Vagina (tissue), 2 donors: ENCODE measurements at places on chromosomes 1 and 21. TPM values are rescaled to one million over a fixed set of nuclear protein-coding genes. Genes with fewer than 3 reads are reported as not detected.

- peak overlapping the region; percentile 78 for H3K27ac ChIP-seq
- no peaks in the 10 kb centered on the region for H3K4me1 ChIP-seq
- no peaks in the 10 kb centered on the region for H3K36me3 ChIP-seq
- H3K4me3 ChIP-seq: peak overlapping the region; percentile 6
- DNase-seq: no peak
Measured at GRCh38 chr1:150881331-150882070, 5.1 kb upstream of the ARNT start.

DNA sequence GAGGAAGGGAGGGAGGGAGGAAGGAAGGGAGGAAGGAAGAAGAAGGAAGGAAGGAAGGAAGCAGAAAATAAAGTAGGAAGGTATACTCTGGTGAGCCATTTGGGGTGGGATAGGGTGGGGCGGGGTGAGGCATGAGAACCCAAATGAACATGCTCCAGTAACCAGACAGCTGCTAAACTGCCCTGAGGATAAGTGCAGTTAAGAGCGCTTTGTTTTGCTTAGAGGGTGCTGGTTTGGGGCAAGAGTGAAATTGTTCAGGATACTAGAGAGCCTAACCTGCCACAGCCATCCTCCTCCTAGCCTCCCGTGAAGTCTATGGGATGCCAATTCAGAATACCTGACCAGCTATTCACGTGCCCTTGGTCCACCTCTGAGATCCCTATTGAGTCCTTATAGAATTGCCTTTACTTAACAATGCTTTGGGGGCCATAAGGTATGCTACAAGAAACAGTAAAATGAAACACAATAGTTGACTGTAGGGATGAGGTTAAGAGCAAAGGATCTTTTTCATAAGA lies 59.0 kb upstream of the ATF3 start:
- no peak overlapping the region for H3K4me3 ChIP-seq

DNA sequence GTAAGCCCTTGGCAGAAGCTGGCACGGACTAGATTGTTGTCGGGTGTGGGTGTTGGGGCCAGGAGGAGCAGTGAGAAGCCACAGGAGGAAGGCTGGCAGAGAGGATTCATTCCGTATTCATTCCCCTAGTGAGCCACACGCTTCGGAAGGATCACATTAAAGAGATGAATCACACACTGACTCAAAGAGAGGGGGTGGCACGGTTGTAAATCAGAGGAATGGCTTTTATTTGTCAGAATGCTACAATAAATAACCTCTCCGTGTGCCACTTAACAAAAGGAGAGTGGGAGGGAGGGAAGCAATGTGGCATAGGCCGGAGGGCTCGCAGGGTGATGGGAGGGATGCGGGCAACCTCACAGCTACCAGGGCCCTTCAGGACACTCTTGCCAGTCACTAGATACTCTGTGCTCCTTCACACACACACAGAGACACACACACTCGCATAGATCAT lies 135.5 kb downstream of the HIVEP3 start:
- no peak overlapping the region for H3K4me3 ChIP-seq
- H3K4me1 ChIP-seq: peaks cover 28% of the 10 kb centered on the region
- no peaks in the 10 kb centered on the region for H3K27me3 ChIP-seq

DNA sequence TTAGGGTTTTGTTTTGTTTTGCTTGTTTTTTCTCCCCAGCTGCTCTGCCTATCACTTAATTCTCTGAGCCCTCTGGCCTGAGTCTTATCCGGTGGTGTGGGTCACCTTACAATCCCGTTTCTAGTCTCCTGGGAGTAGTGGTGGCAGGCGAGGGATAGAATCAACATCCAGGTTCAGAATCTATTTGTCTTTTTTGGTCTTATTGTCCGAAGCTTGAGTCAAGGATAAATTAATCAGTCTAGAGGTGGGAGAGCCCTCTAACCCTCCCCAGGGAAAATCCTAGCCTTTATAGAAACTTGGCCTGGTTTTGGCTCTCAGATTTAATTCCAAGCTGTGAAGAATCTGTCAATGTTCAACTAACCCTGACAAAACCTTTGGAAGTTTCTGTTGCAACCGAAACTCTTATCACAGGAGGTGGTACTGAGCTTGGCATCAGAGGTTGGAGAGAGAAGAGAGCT lies 246.3 kb downstream of the FGGY start:
- DNase-seq: no peak
- no peaks in the 10 kb centered on the region for H3K27me3 ChIP-seq
- no peaks in the 10 kb centered on the region for H3K4me1 ChIP-seq
- no peaks in the 10 kb centered on the region for H3K36me3 ChIP-seq
- no peak overlapping the region for H3K27ac ChIP-seq
- H3K4me3 ChIP-seq: no peak overlapping the region

KIF17 gene
- total RNA-seq: 2.5 TPM

DNA sequence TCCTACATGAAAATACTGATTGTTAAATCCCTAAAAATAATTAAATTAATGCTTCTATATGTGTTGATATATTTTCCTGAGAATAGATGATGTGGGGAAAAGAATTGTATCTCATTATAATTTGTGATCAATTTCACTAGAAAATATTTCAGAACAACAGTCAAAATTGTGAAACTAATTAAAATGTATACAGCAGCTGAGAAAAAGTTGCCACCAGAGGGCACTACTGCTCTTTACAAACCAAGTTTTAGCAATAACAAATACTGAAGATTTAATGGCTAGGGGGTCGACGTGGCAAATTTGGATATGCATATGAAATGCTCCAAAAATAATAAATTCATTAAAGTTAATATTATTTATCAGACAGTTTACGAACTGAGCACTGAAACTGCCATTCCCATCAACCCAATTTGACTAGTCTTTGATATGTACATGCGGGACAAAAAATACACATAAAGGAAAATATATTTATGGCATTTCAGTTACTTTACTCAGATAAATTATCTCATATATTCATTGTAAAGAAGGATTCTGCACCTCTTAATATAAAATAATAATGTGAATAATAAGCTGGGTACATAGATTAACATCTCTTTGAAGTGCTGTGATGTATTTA lies 96.3 kb upstream of the TMPRSS15 start:
- no peak for DNase-seq
- no peaks in the 10 kb centered on the region for H3K4me1 ChIP-seq
- H3K27me3 ChIP-seq: no peaks in the 10 kb centered on the region
- no peak overlapping the region for H3K27ac ChIP-seq

SLFNL1 gene
- total RNA-seq: 1.2 TPM

- H3K27ac ChIP-seq: no peak overlapping the region
- H3K36me3 ChIP-seq: no peaks in the 10 kb centered on the region
- no peak overlapping the region for H3K4me3 ChIP-seq
- no peaks in the 10 kb centered on the region for H3K27me3 ChIP-seq
- DNase-seq: no peak
Measured at GRCh38 chr1:81876901-81877733, 76.4 kb downstream of the ADGRL2 start.

SELL gene
- total RNA-seq: not detected

DNA sequence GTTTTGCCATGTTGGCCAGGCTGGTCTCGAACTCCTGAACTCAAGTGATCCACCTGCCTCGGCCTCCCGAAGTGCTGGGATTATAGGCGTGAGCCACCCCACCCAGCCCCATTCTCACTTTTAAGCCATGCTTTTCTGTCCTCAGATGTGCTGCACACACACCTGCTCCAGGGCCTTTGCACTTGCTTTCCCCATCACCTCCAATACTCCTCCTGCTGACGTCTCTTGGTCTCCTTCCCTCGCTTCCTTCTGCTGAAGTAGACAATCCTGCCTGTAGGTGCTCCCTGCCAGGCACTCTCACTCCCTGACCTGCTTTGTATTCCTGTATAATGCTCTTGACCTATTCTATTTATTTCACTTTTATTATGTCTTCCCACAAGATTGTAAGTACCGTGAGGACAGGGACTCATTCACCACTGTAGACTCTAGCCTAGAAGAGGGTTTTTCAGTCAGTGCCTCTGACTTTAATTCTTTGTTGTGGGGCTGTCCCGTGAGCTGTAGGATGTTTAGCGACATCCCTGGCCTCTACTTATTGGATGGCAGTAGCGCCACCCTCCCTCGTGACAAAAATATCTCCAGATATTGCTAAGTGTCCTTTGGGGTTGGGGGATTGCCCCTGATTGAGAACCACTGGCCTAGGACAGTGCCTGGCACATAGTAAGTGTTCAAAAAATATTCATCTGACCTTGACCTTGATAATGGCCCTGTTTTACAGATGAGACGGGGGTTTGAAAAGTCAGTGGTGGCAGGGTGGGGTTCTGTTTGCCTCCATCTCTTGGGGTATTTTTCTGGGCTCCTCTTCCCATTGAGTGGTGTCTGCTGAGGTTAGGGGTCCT lies 4.6 kb downstream of the TNFRSF1B start:
- no peaks in the 10 kb centered on the region for H3K36me3 ChIP-seq
- DNase-seq: no peak
- peak overlapping the region; percentile 74 for H3K27ac ChIP-seq
- no peak overlapping the region for H3K4me3 ChIP-seq
- peaks cover 75% of the 10 kb centered on the region for H3K4me1 ChIP-seq

GRCh38 chr1:76239470-76239918 lies 164.9 kb downstream of the ST6GALNAC3 start:
- no peak for DNase-seq
- H3K4me3 ChIP-seq: no peak overlapping the region
- no peaks in the 10 kb centered on the region for H3K4me1 ChIP-seq
- H3K36me3 ChIP-seq: no peaks in the 10 kb centered on the region

PPM1J gene
- 7.9 TPM for total RNA-seq

DNA sequence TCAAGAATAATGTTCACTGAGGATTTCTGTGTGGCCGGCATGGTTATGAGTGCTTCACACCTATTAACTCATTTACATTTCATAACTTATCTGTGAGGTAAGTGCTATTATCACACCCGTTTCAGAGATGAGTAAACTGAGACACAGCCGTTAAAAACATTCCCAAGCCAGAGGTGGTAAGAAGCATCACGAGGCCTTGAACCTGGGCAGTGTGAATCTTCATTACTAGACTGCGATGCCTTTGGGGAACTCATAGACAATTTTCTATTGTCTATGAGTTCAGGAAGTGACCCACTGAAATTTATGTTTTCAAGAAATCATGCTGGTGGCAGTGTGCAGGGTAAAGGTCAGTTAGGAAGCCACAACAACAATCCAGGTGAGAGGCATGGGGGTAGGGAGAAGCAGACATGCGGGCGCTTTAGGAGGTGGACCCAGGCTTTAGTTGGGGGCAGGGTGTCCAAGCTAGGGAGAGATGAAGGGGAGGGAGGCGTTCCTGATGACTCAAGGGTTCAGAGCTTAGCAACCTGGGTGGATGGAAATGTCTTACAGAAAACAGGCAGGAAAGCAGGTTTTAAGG lies 14.5 kb downstream of the GNG12 start:
- H3K4me1 ChIP-seq: peaks cover 94% of the 10 kb centered on the region
- no peak overlapping the region for H3K4me3 ChIP-seq
- DNase-seq: no peak
- H3K27ac ChIP-seq: no peak overlapping the region
- no peaks in the 10 kb centered on the region for H3K27me3 ChIP-seq

RNU1-3 gene
- total RNA-seq: 19,908 TPM

ADAMTS5 gene
- total RNA-seq: 20.4 TPM

DNA sequence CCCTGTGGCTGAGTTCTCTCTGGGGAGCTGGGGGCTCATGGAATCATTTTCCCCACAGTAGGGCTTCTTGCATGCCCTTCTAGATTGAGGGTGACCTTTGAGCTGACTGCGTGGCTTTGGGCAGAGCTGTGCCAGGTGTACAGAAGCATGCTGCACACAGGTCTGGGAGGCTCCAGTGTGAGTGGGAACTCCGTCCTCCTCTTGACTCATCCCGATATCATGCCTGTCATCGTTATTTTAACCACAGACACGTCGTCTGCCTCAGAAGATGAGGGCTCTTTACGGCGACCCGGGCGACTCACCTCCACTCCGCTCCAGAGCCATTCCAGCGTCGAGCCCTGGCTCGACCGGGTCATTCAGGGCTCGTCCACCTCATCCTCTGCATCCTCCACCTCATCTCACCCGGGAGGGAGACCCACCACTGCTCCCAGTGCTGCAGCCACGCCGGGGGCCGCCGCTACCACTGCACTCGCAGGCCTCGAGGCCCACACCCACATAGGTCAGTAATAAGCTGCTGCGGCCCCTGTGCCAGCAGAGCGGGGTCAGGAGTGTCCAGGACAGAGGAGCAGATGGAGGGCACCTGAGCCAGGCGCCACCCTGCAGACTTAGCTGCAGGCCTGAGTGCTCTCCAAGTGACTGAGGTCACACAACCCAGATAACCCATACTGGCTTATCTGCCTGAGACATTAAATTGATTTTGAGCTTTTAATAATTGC lies 39.8 kb downstream of the DIP2A start:
- H3K4me3 ChIP-seq: no peak overlapping the region
- peaks cover 35% of the 10 kb centered on the region for H3K36me3 ChIP-seq
- no peak for DNase-seq
- no peaks in the 10 kb centered on the region for H3K27me3 ChIP-seq
- no peak overlapping the region for H3K27ac ChIP-seq
- H3K4me1 ChIP-seq: peaks cover 8% of the 10 kb centered on the region

KRTAP10-11 gene
- not detected for total RNA-seq

IER5 gene
- 13.0 TPM for total RNA-seq

DNA sequence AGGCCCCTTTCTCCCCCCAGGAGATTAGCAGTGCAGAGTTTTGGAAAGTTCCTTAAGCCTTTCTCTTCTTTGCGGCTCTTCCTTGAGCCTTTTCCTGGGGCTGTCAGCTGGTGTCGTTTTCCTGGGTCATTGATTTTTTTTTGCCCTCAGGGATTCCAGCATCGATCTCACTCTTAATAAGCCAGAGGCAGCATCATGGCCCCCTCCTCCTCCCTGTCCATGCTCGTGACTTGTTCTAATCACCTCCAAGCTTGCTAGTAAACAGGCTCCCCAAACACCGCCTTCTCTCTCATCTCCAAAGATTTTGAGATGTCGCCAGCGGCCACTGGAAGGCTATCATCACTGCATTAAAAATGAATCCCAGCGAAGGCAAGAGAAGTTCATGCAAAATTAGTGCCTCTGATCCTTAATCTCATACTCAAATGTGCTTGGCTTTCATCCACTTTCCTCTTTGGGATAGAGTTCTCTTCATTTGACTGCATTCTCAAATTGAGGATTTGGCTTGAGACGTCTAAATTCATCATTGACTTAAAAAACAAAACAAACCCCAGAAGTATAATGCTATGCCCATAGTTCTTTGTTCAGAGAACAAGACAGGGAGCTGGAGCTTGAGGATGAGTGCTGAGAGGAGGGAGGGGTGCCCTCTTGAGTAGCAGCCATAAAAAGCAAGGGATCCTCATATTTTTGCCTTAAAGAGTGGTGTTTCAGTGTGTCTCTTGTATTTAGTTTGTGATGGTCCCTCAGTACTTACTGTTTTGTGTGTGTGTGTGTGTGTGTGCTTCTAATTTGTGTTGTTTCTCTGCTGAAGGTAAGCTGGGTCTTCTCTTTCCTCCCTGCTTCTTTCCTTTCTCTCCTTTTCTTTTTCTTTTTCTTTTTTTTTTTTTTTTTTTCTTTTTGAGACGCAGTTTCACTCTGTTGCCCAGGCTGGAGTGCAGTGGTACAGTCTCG lies 3.2 kb downstream of the EVA1C start:
- peaks cover 58% of the 10 kb centered on the region for H3K4me1 ChIP-seq
- peak overlapping the region; percentile 67 for H3K4me3 ChIP-seq
- no peaks in the 10 kb centered on the region for H3K36me3 ChIP-seq
- H3K27ac ChIP-seq: peak overlapping the region; percentile 99
- no peak for DNase-seq
- no peaks in the 10 kb centered on the region for H3K27me3 ChIP-seq
